ENCODE measurements at places on chromosomes 6 and 20.

GRCh38 chr6:110044622-110045021 lies 66.5 kb downstream of the GPR6 start:
- DNase-seq, result no peak

DNA sequence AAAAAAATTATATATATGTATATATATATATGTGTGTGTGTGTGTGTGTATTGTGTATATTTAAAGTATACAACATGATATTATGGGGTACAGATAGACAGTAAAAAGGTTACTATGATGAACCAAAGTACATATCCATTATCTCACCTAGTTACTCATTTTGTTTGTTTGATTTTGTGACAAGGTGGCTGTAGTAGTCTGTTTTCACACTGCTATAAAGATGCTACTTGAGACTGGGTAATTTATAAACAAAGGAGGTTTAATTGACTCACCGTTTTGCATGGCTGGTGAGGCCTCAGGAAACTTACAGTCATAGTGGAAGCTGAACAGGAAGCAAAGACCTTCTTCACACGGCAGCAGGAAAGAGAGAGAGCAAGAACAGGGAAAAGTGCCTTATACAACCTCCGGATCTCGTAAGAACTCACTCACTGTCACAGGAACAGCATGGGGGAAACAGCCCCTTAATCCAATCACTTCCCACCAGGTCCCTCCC lies 30.2 kb upstream of the DACT2 start:
- DNase-seq, result no peak

DNA sequence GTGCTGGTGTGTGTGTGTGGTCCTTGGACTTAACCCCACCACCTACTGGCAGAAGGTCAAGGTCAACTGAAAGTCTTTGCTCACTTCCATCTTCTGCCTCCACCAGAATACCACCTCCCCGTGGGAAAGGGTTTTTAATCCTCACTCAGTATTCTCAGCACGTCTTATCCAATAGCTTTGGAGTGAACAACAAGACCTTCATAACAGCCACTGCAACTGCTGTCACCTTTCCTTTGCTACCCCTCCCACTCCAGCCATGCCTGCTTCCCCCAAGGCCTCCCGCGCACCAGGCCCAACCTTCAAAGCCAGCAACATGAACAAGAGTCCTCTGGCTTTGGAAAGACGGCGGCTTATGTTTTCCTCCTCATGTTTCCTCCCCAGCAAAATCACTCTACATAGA lies 787 bp upstream of the BTN2A2 start:
- DNase-seq, result no peak

DNA sequence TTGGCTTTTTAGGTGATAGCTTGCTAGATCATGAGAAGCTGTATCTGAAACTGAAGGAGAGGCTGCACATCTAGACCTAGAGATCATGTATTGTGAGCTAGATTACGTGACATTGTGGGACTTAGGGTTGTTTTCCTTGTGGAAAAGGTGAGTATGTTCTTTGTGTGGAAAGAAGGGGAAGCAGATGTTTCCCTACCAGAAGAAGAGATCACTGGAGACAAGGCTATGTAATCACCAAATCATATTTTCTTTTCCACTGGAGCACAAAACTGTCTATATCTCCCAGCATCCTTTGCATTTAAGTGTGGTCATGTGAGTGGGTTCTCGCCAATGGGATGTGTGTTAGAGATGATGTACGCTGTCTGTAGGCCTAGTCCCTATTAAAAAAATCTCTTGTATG lies 7.0 kb upstream of the EPB41L2 start:
- no peak for DNase-seq

DNA sequence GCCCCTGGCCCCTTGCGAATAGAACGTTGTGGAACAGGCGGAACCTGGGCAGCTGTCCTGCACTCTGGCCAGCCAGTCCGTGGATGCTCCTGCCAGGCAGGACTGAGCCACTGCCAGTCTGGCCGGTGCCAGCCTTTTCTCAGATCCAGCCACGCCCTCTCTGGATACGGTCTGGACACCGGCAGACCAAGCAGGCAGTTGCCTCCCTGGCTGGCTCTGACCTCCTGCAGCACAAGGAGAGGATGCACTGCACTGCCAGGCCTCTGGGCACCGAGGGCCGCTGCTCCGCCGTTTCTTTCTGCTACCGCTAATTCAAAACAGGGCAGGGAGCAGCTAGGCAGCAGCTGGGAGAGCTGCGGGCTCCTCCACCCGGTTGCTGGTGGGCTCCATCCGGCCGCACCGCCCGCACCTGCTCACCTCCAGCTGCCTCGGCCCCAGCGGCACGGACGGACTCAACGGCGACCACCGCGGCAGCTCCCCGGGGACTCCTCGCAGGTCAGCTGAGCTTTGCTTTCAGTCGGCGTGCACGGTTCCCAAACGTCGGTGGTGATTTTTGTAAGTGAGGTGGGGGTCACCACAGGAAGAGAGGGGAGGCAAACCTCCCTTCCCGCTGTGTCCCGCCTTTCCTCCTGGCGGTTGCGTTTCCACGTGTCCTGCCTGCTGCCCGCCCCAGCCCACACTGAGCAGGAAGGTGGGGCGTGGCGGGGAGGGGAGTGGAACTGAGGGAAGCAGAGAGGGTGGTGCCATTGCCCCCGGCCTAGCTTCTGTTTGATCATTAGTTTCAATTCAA lies 30.3 kb upstream of the AFDN start:
- no peak for DNase-seq

- no peak for DNase-seq
Measured at GRCh38 chr6:163406366-163406765, 8.2 kb upstream of the QKI start.

GRCh38 chr6:158567871-158568401 lies 8.0 kb downstream of the TMEM181 start:
- no peak for DNase-seq

DNA sequence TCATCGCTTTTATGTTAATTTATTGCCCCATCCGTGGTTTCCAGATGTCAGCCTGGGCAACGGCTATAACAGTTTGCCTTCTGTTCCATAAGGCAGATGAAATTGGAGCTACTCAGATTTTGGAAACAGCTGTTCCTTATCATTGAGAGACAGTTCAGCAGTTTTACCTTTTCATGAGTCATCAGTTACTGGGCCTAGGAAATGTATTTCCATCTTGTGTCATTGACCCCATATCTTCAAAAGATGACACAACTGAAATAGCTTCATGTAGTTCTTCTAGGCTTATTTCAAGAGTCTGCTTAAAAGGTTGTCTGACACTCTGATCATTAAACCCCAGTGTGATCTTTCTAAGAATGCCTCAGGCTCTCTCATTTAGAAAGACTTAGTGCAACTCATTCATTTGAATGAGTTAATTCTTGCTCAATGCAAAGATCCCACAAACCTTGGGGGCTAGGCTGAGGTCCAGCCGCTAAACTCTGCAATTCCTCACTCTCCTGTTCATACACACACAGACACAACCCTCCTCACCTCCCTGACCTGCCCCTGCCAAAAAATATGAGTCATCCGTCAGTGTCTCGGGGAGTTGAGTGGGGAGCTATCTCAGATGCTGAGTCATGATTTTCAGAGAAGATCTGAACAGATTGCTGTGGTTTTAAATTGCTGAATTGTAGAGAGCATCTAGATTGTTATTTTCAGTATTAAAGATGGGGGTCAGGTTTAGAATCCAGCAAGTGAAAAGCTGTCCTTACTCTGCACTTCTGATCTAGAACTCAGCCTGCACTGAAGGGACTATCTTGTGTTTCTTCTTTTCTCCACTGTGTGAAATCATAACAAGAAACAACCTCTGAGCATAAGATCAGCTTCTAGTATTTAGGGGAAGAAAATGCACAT lies 61.8 kb downstream of the RPP40 start:
- no peak for DNase-seq

DNA sequence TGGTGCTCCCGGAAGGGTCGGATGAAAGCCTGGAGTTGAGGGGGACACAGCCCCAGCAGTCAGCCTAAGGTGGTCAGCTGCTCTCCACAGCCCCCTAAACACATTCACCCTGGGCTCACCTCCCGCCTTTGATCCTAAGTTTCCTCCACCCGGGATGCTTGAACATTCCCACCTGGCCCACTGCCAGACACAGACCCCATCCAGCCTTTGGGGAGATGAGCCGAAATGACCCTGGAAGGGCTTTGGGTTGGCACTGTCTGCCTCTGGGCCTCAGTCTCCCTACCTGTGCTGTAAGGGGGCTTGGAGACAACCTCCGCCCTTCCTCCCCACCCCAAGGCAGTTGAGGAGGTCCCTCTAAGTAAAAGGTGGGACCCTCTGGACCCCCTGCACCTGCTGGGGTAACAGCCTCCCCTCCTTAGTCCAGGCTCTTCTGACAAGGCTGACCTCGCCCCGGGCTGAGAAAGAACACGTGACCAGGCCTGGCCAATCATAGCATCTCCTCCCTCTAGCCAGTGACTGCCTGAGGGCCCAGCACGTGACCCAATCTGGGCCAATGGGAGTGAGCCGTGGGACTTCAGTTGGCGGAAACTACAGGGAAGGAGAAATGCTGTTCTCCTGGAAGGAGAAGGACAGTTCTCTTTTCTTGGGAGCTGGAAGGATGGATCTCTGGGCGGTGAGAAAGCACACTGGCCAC lies 16.9 kb upstream of the UBE2V1 start:
- DNase-seq, result no peak

- DNase-seq, result no peak
Measured at GRCh38 chr20:49395183-49395582, 87.3 kb downstream of the KCNB1 start.

- DNase-seq, result no peak
Measured at GRCh38 chr6:34867484-34867883, 20.4 kb downstream of the TAF11 start.
